Mesothelial cell of epicardium (in vitro differentiated cells): ENCODE measurements at places on chromosomes 6 and 20.

GRCh38 chr6:40791004-40791403 lies 203.8 kb upstream of the LRFN2 start:
- no peak for DNase-seq

DNA sequence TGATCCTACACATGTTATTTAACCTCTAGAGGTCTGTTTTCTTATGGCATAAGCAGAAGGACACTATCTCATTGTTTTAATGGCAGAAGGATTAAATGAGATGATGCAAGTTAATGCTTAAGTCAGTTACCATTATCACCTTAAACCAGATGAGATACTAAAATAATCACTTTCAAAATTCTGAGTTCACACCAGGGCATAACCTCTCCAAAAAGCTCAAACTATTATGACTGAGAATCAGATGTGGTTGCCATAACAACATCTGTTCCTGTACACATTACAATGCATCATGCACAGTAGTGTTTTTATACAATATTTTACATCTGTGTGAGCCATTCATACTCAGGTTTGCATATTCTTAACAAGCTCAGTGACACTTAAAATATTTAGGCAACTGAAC lies 10.2 kb downstream of the ADNP start:
- DNase-seq = no peak

- no peak for DNase-seq
These were observed 173.9 kb downstream of the LMBRD1 start for GRCh38 chr6:69622924-69623323.

- no peak for DNase-seq
These were observed 7.2 kb upstream of the HDAC2 start for GRCh38 chr6:113978084-113978675.

DNA sequence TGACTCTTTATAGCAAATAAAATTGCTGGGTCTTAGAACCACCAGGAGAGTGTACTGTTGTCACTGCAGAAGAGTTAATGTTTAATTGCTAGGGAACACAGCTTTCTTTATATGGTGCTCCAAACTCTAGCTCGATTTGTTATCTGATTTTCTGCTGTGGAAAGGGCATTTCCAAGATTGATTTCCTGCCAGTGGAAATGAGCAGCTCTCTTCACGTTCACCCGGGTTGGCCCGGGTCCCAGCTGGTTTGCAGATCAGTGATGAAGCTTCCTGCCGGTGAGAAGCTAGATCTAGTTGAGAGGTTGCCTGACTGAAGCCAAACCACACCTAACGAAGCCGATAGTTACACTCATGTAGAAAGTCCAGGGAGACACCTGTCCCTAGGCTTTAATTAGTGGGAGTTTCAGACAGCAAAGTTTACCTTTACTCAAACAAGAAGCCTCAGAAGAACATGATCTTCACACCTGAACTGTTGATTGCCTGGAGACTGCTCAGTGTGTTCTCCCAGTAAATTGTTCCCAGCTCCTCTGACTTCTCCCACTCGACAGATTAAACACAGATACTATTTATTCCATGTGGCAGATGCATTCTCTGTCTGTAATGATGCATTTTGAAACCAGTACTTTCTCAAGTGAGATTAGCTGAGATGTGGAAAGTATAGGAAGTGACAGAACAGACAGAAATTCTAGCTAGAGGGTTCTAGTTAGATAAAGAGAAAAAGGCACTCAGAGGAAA lies 27.8 kb downstream of the PAQR8 start:
- DNase-seq = no peak

DNA sequence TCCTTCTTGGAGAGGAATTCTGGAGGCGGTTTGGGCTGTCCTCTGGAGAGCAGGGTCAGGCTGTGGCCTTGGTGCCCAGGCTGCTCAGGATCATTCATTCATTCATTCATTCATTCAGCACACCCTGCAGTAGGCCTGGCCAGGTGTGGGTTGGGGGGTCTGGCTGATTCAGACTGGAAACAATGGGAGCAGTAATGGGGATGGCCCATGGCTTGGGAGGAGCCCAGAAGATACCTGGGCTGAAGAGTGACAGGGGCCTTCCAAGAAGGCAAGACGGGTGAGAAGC lies 31.5 kb downstream of the TOX2 start:
- no peak for DNase-seq

GRCh38 chr6:165950316-165950715 lies 217.3 kb downstream of the TBXT start:
- DNase-seq = no peak
